ENCODE measurements at places on chromosomes 12 and 14.

- peak; percentile 26 for DNase-seq
Measured at GRCh38 chr12:94707892-94708291, 57.5 kb upstream of the TMCC3 start.

DNA sequence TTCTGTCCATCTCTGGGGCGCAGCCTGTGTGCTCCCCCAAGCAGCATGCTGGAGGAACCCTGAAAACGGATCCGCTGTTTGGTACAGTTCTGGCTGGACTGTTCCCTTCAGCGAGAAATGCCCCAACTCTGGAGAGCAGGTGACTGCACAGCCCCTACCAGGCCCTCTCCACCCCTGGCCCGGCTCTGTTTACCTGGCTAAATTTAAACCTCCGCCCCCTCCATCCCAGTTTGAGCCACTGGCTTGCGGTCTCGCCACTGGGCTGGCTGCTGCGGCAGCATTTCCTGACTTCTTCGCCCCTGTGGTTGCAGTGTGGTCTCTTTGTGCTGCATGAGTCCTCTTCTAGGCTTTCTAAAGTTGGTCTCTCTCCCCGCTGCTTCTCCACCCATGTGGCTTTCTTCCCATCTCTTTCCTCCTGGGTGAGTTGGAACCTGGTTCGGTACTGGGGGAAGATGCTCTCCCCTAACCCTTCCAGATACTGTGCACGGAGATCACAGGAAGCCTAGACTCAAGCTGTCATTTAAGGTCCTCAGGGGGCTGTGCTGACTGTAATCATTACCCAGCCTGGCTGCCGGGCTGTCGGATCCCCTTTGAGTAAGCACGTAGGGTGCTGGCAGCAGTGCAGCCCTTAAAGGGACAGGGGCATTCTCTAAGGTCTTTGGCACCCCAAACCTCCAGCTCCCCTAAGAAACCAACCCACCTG lies 60.6 kb downstream of the FBXL14 start:
- DNase-seq, result peak; percentile 88

- no peak for DNase-seq
Measured at GRCh38 chr14:22542360-22542759, 46.7 kb downstream of the DAD1 start.

GRCh38 chr14:54129850-54130640 lies 173.4 kb upstream of the BMP4 start:
- DNase-seq, result peak; percentile 26

DNA sequence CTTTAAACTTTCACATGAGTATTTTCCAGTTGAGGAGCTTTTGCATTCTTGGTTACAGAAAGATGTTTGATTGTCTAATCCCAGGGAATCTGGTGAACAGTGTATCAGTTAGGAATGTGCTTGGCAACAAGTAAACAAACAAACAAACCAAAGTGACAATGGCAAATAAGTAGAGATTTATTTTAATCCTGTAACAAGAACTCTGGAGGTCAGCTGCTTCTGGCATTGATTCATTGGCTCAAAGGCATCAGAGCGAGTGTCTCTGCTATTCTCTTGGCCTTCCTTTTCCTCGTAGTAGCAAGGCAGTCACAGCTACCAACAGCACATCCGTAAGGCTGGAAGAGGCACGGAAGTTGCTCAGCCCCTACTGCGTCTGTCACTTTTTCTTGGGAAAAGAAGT lies 37.2 kb downstream of the CRADD start:
- DNase-seq, result peak; percentile 3

DNA sequence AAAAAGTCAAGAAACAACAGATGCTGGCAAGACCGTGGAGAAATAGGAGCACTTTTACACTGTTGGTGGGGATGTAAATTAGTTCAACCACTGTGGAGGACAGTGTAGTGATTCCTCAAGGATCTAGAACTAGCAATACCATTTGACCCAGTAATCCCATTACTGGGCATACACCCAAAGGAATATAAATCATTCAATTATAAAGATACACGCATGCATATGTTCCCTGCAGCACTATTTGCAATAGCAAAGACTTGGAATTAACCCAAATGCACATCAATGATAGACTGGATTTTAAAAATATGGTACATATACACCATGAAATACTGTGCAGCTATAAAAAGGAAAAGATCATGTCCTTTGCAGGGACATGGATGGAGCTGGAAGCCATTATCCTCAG lies 18.0 kb upstream of the CATSPERB start:
- DNase-seq, result no peak

GRCh38 chr14:54216827-54217226 lies 180.0 kb upstream of the CDKN3 start:
- no peak for DNase-seq

- DNase-seq, result no peak
Measured at GRCh38 chr14:37138898-37139297, 33.5 kb downstream of the SLC25A21 start.

DNA sequence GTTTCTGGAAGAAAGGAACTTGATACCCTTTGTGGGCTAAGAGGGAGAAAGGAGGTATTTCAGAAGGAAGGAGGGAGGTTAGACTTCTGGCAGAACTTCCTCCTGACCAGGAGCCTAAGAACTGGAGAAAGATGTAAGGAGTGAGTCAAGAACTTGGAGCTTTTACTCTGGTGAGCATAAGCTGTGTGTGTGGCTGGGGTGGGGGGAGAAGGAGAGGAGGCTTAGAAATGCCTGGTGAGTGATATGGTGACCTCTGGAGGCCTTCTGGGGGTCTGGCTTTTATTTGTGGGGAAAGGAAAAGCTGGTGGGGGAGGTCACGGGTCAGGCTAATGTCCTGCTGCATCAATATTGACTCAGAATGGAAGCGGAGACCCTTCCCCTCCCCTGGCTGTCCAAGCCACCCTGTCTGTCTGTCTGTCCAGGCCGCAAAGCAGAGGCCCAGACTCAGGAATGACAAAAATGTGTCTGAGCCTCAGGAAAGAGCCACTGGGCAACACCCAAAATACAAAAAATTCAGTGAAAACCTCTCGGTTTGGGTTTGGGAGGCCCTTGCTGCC lies 4.8 kb downstream of the LRP1 start:
- peak; percentile 61 for DNase-seq

GRCh38 chr14:100733152-100733850 lies 6.6 kb downstream of the DLK1 start:
- no peak for DNase-seq

DNA sequence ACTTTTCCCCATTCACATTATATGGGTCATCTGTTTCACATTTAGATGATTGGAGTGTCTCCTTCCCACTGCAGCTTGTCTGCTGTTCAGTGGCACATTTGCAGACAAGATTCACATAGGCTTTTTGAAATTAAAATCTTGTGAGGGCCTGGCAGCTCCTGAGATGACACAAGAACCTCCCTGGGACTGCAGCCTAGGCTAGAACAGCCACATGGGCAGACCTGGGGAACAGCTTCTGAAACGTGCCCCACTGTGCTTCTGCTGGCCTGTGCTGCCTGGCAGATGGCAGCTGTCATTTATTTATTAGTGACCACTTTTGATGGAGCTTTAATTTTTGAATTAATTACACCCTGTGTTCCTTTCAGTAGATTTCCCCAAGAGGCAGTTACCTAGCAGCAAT lies 137.4 kb downstream of the GRIP1 start:
- no peak for DNase-seq

DNA sequence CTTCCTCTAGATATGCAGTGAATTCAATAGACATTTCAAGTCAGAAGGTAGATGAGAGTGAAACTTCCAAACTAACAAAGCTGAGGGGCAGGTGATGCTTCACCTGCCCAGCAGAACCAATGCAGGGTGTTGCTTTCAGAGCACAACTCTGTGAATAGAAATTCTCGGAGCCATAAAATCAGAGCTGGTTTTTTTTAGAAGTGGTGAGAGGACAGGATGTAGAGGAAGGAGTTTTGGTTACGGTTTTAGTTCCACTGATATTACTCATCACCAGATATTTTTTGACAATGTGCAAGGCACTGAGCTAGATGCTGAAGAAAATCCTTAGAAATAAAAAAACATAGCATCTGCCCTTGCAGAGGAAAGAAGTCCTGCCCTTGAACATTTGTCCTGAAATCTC lies 62.2 kb downstream of the BMP4 start:
- peak; percentile 75 for DNase-seq

GRCh38 chr14:75289840-75290388 lies 11.3 kb downstream of the FOS start:
- DNase-seq, result no peak

DNA sequence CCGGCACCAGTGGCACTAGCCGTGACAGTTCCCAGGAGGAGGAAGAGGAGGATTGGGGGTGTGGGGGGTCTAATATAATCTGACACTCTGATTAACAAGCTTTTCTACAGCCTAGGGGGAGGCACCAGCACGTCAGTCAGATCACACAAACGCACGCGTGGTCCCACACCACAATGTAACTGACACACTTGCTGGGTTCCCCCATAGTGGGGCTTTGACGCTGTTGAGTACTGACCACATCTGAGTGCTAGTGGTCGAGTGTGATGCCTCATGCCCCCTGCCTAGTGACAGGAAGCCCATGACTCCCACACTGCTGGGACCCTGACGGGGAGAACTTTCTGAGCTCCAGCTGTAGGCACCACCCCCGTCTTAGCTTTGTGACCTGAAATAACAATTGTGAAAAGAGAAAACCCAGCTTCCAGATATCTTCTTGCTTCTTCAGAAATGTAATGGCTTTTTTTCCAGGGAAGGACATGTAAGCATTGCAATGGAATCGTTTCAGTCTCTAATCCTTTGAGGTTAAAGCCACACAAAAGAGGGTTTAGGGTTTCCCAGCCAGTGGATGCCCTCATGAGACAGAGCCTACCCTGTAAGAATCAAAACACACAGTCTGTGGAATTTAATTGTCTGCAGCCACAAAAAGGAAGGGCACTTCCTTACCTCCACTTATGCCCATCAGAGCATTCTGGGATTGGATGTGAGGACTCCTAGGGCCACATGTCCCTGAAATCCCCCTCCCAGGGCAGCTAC lies 183.9 kb downstream of the PIWIL1 start:
- no peak for DNase-seq

DNA sequence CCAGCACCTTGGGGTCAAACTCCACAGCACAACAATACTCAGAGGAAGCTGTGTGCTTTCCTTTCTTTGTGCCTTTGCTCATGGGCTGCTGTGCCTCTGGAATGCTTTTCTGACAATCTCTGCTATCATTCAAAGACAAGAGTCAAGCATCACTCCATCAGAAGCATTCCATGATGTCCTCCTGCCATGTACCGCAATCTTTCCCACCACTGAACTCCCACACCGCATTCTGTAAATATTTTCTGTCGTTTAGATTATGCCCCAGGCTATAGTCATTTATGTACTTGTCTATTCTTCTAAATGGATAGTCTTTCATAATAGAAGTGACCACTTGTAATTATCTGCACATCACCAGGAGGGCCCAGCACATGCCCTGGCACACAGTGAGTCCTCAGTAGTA lies 327.8 kb downstream of the PDZRN4 start:
- DNase-seq, result no peak

DNA sequence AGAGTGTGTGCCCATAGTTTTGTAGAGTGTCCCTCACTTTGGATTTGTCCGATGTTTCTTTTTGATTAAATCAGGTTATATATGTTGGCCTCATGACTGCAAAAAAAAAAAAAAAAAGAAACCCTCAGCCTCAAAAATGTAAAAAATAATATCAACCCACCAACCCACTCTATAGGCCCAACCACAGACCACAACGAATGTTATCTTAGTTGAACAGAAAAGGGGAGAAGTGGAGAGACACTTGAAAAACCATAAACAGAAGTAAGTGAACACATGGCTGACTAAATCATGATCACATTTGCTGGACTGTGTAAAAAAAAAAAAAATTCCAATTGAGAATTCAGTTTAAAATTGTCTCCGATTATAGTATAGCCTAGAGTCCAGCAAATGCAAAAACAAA lies 45.5 kb upstream of the ST8SIA1 start:
- DNase-seq, result peak; percentile 11

DNA sequence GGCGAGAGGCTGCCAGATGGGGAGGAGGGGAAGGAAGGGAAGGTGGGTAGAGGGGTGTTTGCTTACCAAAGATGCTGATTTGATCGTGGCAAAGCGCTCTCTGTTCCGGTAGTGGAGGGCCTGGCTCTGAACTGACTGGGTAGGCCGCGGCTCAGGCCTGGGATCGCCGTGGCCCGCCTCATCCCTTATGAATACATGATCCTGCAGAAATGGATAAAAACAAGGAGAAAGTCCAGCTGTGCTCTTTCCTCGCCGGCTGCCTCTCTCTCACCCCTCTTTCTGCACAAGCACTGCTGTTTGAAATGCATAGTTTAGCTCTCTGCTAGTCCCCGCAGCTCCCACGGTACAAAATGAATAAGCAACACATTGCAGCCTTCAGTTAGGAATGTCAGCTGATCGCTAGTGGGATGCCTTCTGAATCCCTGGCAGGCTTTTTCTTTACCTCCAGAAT lies 53.8 kb downstream of the PEBP1 start:
- peak; percentile 66 for DNase-seq

- no peak for DNase-seq
Measured at GRCh38 chr12:108859923-108860291, 2.5 kb upstream of the SSH1 start.

DNA sequence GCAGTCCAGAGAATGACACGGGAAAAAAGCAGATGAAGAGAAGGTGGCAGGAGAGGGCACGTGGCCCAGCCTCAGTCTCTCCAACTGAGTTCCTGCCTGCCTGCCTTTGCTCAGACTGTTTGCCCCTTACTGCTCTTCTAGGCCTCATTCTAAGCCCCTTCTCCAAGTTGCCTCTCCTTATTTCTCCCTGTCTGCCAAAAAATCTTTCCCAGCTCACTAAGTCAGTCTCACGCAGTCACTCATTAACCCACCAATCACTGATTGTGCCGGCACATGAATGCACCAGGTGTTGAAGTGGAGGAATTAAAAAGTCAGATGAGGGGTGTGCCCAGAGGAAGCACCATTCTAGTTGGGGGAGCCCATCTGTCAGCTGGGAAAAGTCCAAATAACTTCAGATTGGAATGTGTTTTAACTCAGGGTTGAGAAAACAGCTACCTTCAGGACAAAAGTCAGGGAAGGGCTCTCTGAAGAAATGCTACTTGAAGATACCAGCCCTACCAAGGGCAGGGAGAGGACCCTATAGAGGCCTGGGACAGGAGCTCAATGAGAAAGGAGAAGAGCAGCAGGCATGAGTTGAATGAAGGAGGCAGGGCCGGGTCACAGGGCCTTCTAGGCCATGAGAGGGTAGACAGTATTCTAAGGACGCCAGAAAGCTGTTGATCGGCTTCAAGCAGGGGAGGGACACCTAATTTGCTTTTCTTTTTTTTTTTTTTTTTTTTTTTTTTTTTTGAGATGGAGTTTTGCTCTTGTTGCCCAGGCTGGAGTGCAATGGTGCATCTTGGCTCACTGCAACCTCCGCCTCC lies 40.9 kb downstream of the DAD1 start:
- no peak for DNase-seq

DNA sequence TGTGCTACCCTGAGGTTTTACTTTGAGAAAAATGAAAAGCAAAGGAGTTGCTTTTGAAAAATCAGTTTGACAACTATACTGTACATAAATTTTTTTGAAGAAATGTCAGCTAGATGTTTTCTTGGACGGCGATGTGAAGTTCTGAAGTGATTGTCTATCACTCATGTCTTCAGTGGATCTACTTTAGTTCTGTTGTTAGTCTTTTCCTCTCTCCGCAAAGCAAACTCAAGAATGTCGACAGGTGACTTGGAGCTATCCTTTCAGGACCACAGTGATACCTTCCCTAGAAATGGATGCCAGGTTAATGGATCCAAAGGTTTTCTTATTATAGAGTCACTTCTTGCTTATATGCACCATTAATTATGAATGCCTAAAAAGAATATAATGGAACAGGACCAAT lies 1.2 kb downstream of the PTPRO start:
- no peak for DNase-seq

- no peak for DNase-seq
Measured at GRCh38 chr12:77060136-77060882, 5.1 kb downstream of the E2F7 start.

GRCh38 chr12:130904064-130904463 lies 32.2 kb downstream of the RAN start:
- DNase-seq, result no peak

Data from astrocyte (in vitro differentiated cells and primary cell).